ENCODE measurements at places on chromosomes 3 and 15. TPM values are rescaled to one million over a fixed set of nuclear protein-coding genes. Genes with fewer than 3 reads are reported as not detected.

DNA sequence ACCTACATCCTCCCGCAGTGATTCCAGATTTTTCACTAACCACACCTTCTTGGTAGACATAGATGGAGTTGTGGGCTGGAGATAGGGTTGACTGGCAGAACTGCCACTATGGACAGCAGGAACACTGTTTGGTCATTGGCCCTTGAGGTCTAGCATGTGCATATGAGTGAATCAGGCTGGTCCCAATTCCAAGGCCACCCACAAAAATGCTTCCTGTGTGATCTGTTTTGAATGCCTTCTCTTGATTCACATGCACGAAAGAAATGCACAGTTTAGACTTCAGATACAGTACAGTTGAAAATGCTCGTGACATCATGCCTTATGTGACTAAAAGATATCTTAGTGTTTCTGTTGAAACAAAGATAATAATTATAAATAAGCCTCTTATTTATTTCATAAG, 285.8 kb upstream of the SEMA6D start:
- no peaks in the 10 kb centered on the region for H3K27me3 ChIP-seq
- H3K27ac ChIP-seq, result no peak overlapping the region
- H3K36me3 ChIP-seq, result no peaks in the 10 kb centered on the region
- H3K4me1 ChIP-seq, result no peaks in the 10 kb centered on the region

DNA sequence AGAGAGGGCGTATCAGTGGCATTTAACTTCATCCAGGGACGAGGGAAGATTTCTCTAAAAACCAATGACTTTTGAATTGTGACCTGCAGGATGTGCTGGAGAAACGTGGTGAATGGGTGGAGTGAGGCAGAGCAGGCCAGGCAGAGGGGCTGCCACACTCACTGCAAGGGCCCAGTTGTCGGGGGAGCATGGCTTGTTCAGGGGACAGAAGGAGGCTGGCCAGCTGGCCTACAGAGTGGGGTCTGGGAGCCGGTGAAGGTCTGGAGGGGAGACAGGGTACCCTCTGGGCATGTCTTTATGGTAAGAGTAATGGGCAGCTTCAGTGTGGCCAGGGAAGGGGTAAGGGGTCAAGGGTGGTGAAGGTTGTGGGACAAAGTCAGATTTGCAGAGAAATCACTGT, 225.2 kb upstream of the RGMA start:
- no peaks in the 10 kb centered on the region for H3K4me1 ChIP-seq
- H3K27me3 ChIP-seq, result no peaks in the 10 kb centered on the region
- DNase-seq, result no peak
- no peak overlapping the region for H3K4me3 ChIP-seq
- no peak overlapping the region for H3K27ac ChIP-seq

Gene PGBD4
- 2.3 TPM for total RNA-seq

Gene CCDC9B
- 55.9 TPM for total RNA-seq
